AG04449 (cell line): ENCODE measurements at places on chromosomes 3 and 15.

DNA sequence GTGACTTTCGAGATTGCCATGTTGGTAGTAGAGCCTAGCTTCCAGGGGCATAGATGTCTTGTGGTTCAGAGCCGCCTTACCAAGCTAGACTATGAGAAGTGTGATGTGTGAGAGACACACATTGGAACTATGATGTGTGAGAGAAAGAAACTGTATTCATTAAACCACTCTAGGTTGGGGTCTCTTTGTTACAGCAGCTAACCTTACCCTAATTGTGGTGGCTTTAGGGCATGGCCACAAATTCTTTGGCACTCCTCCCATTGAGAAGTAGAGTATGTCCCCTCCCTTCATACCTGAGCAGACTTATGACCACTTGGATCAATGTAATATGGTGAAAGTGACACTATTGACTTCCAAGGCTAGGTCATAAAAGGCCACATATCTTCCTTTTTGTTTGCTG lies 35.3 kb upstream of the CDV3 start:
- DNase-seq: no peak

DNA sequence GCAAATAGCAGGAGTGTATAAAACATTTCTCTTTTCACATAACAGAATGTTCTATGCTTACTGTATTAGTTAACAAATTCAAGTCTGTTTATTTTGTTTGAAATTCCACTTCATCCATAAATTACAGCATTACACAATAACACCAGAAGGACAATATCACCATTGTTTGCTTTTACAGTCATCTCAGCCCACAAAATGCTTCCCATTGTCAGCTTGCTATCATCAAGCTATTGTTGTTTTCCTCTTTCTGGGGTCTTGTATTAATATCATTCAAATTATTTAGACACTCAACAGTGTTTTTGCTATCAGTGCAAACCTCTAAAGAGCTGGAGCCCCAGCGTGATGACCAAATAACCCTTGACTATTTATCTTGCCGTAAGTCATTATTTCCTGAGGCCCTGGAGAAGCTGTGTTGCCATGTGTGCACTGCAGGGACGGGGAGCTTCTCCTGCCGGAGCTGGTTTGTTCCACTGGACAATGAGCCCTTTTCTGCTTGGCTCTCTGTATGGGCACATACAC lies 1.1 kb downstream of the SAMMSON start:
- no peak for DNase-seq

- no peak for DNase-seq
These were observed 105.7 kb downstream of the PPP2R3A start for GRCh38 chr3:136070953-136071949.

DNA sequence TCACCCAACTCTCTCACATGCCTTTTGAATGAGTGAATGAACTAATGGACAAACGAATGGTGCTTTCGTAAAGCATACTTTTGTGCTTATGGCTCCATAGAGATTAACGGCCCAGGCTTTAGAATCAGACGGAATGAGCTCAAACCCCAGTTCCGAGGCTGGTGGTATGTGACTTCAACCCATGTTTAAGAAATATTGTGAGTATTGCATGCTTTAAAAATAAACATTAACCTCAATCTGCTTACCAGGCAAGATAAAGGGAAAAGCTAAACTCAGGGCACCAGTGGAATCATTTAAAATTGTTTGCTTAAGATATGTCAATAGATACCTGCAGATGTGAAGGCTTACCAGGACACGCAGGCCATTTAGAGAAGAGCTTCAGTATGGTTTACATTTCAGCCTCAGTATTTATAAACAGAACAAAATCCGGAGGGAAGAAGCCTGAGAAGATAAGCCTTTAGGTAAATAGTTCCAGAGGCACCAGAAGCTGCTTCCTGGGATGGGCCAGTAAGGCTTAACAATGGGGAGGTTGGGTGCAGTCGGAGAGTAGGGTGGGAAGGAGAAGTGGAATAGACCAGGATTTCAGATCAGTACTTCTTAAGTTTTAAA lies 186.4 kb downstream of the ADAMTS9 start:
- peak; percentile 82 for DNase-seq

- DNase-seq: no peak
These were observed 17.8 kb downstream of the CEP19 start for GRCh38 chr3:196694202-196694638.

- no peak for DNase-seq
These were observed 1.2 kb downstream of the LHFPL4 start for GRCh38 chr3:9552252-9552999.
